ENCODE measurements at places on chromosomes 12 and 14. TPM values are rescaled to one million over a fixed set of nuclear protein-coding genes. Genes with fewer than 3 reads are reported as not detected.

NFYB gene
- total RNA-seq = 43.7 TPM

GRCh38 chr12:124904306-124905098 lies 9.9 kb downstream of the UBC start:
- DNase-seq = no peak

DNA sequence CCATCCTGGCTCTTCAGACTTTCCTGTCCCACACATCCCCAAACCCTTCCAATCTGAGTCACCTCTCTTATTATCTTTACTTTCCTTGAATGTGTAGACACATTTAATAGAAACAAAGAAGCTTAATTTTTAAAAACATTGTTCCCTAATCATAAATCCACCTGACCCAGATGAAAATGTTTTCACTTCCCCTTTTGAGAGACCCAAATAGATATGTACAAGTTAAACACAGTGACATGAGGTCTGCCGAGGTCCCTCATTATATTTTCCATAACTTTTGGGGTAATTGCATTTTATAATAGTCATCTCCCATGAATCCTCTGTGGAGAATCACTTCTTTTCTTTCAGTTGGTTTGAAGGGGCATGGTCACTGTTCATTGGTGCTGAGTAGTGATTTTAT lies 191.1 kb downstream of the GRIN2B start:
- no peak for DNase-seq

GRCh38 chr12:105033851-105034250 lies 47.7 kb downstream of the NOPCHAP1 start:
- no peak for DNase-seq

GRCh38 chr12:52496054-52496453 lies 3.0 kb upstream of the KRT6A start:
- DNase-seq = no peak
